ENCODE measurements at places on chromosomes 11 and 22.

- DNase-seq: no peak
These were observed 20.5 kb downstream of the ZNF74 start for GRCh38 chr22:20414450-20414849.

DNA sequence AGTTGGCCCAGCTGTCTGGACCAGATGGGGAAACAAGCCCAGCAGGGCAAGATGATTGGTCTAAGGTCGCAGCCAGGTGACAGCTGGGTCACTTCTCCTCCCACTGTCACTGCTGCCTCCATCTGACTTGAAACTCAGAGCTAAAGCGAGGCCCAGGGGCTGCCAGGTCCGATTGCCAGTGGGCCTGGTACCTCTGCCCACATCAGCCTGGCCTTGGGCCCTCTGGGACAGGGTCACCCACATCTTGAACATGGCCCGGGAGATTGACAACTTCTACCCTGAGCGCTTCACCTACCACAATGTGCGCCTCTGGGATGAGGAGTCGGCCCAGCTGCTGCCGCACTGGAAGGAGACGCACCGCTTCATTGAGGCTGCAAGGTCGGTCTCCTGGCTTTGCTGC, 5.8 kb downstream of the SSH3 start:
- no peak for DNase-seq

GRCh38 chr11:44989831-44990566, 39.3 kb upstream of the TP53I11 start:
- no peak for DNase-seq

- no peak for DNase-seq
These were observed 181.5 kb downstream of the KIF18A start for GRCh38 chr11:27926486-27926885.

Data from inflammatory macrophage treated with lipopolysaccharide for 4 hours (primary cell).